K562 (cell line): ENCODE measurements at places on chromosomes 13 and 19.

DNA sequence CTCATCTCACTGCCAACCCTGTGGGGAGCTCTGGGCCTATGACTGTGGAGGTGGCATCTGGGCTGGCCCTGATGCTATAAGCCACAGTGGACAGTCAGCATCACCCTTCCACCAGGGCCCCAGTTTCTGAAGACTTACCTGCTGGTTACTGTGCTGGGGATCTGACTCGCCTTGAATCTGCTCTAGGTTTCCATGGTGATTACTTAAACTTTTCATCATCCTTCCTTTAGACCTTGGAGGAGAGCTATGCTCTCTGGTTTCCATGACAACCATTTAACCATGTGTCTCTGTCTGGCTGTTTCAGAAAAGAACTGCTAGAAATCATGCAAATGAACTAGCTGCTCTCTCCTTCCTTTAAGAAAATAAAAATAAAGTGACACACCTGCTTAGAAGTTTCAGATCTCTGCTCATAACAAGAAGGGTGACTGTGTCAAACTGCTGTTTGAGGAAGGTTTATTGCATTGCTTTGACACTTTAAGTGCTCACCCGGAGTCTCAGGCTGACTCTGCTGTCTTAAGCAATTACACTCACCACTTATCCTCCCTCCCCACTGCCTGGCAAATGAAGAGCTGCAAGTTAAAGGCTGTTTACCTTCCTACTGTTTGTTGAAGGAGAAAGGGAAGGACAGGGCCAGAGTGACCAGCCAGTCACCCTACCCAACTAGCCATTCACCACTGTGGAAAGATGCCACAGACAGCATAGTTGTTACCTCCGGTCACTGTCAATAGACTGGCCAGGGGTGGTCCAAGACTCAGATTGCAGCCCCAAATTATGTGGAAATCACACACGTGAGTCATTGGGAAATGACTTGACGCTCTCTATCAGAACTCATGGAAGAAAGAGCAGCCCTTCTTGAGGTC is 87.6 kb downstream of the HSPH1 start:
- no peak for DNase-seq

- DNase-seq, result no peak
Measured at GRCh38 chr13:71869274-71869673, 2.3 kb upstream of the DACH1 start.

DNA sequence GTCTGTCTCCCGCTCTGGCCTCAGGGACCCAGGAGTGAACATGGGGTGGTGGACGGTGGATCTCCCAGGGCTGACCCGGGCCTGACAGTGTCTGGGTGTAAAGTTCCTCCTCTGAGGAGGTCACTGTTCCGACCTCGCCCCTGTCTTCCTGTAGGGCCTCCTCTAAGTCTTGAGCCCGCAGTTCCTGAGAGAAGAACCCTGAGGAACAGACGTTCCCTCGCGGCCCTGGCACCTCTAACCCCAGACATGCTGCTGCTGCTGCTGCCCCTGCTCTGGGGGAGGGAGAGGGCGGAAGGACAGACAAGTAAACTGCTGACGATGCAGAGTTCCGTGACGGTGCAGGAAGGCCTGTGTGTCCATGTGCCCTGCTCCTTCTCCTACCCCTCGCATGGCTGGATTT is at the start of gene SIGLEC9:
SIGLEC9 (plus strand) TSS at position 178 of the 400 bp plus-strand sequence; CDS start at position 247, 69 bp downstream.
- DNase-seq, result no peak

GRCh38 chr13:64033921-64034320 is 2618.3 kb upstream of the PCDH20 start:
- no peak for DNase-seq

DNA sequence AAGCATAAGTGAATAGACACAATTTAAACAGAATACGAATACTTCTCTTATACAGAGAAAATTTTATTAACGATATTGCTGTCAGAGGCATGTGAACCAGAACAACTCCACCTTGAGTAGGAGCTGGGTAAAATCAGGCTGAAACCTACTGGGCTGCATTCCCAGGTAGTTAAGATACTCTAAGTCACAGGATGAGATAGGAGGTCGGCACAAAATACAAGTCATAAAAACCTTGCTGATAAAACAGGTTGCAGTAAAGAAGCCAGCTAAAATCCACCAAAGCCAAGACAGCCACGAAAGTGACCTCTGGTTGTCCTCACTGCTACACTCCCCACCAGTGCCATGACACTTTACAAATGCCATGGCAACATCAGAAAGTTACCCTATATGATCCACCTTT is 49.2 kb upstream of the TRPC4 start:
- no peak for DNase-seq

- no peak for DNase-seq
Measured at GRCh38 chr13:72290962-72291681, 424.1 kb upstream of the DACH1 start.

DNA sequence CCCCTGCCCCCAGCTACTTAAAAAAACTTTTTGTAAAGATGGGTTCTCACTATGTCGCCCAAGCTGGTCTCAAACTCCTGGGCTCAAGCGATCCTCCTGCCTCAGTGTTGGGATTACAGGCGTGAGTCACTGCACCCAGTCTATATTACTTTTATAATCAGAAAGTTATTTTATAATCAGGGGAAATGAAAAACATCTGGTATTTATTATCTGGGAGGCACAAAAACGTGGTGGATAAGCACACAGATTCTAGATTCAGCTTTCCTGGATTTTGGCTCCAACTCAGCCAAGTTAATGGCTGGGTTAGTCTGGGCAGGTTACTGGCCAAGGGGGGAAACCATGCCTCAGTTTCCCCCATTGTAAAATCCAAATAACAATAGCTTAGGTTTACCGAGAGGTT is 24.7 kb downstream of the KEAP1 start:
- DNase-seq, result no peak

GRCh38 chr13:94121686-94122085 is 357.8 kb downstream of the DCT start:
- no peak for DNase-seq

GRCh38 chr13:34667286-34668218 is 274.5 kb upstream of the NBEA start:
- DNase-seq, result no peak
